ENCODE measurements at places on chromosomes 2 and 18.

DNA sequence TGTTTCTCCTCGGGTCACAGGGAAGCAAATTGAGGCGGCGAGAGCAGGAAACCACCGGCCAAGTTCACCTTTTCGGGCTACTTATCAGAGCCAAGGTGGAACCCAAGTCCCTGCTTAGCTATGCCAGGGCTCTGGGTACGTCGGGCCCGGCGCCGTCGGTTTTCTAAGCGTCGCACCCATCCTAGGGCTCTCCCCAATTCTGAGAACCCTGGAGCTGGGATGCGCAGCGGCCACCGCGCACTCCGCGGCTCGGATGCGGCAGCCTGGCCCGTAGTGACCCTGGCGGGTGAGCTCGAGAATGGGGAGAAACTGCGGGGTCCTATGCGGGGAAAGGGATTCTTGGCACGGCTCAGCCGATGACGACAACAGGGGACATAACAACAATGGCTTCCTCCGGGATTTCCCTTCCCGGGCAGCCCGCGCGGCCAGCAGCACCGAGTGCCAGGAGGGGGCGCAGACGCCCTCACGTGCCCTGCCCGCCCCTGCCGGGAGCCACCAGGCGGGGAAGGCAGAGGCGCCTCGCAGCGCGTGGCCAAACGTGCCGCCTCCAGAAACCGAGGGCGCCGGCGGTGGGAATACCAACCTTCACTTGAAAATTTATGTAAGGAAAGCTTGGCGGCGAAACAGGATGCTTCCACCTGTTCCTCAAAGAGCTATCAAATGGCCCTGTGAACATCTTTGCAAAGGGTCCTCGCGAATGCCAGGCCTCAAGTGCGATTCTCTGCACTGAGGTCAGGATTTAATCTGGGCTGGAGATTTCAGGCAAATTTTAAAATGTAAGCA is 2.1 kb upstream of the SLC30A3 start:
- peak; percentile 29 for DNase-seq

- peak; percentile 26 for DNase-seq
Measured at GRCh38 chr2:100940240-100940639, 61.8 kb upstream of the RPL31 start.

DNA sequence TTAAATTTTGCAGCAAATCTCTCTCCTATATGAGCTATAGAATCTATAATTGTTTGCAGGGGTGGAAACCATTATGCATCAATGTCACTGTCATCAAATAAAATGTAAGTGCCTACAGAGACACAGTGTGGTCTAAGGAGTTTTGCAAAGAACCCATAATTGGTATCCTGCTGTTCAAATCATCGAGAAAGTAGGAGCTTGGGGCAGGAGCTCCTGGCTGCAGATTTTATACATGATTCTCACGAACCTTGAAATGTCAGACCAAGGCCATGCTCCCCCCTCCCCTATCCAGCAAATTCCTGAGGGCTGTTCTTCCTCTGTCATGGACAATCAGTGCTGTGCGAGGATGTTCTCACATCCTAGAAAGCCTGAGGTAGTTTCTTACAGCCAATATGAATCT is 119.5 kb upstream of the CYRIA start:
- no peak for DNase-seq

DNA sequence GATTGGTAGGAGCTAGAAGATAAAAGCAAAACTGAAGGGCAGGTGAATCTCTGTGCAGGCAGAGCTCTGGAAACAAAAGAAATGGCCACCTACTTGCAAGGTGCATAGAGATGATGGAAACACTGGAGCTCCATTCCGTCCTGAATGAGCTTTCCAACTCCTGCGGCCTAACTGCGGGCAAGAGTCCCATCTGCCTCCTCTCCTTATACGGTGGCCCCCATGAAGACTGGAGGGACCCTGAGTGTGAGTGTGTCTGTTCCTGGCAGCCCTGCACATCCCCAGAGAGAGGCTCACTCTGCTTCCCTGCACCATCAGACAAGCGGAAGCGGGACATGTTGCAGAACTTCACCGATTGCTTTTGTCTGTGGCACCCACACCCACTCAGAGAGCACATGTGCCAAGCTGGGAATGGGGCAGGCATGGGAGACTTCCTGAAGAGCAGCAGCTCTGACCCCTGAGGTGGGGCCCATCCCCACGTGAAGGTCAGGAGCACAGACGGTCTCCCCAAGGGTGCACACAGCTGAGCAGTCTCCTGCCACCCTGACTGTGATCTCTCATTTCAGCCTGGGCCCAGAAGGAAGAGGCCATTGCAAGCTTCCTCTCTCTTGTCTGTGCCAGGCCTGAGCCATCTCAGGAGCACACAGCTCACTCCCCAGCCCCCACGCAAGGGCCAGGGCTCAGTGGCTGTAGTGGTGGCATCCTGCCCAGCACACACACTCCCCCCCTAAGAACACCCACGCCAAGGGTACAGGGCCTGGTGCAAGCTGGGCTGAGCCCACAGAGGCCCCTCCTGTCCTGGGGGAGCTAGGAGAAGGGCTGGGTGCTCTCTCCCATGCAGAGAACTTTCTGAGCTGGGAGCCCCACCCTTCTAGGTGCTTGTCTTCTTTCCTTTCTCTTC is 75.3 kb downstream of the STPG4 start:
- DNase-seq = no peak

- no peak for DNase-seq
Measured at GRCh38 chr18:6366776-6367175, 47.9 kb downstream of the L3MBTL4 start.

DNA sequence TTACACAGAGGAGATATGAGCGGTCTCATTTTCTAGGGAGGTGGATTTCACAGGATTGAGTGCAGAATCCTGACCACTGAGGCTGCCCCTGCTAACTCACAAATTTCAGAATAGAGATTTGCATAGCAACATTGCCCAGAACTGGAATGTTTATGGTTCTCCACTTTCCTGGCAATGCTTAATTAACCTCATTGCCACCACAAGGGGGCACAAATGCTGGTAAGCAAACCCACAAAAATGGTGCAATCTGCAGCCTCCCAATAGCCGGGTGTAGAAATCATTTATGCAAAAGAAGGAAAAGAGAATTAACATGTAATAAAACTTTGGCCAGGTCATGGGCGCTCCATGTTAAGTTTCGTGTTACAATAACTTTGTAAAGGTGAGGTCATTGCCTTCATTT is 112.4 kb downstream of the CYRIA start:
- peak; percentile 52 for DNase-seq

DNA sequence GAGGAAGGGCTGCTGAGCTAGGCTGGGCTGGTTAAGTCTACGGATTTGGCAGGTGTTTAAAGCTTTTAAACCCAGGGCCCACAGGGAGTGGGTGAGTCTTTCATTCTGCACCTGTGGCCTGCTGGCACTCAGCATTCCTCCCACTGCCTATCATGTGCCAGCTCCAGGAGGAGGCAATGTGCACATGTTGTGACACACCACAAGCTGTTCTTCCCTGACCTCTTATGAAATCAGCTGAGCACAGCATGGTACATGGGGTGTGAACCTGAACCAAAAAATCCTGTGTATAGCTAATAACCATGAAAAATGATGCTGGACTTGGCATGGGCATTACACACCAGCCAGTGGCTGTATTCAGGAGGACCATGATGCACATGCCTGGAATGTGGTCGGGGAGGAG is 297.9 kb upstream of the MMADHC start:
- DNase-seq = peak; percentile 37

GRCh38 chr2:236190674-236191073 is 22.5 kb upstream of the GBX2 start:
- no peak for DNase-seq

DNA sequence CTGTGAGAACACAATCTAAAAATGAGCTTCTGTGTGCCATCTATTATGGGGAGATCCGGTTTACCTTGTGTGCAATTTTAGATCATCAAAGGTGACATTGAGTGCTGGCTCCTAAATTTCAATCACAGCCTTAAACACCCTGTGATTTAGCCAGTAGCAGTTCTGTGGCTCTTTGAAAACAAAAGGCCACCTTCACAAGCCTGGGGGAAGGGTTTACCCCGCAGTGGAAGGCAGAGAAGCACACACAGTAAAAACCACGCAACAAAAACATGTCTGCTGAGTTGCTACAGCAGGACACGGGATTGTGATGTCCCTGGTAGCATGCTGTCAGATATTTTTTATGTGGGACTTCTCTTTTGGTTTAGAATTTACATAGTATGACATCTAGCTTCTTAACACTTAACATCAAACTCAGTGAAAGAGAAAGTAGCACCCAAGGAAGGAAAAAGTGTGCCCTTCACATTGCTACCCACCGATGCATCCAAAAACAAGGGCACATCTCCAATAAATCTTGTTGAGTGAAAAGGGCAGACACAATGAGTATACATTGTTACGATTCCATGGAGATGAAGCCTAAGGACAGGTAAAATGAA is 56.1 kb upstream of the RNF152 start:
- DNase-seq = no peak

DNA sequence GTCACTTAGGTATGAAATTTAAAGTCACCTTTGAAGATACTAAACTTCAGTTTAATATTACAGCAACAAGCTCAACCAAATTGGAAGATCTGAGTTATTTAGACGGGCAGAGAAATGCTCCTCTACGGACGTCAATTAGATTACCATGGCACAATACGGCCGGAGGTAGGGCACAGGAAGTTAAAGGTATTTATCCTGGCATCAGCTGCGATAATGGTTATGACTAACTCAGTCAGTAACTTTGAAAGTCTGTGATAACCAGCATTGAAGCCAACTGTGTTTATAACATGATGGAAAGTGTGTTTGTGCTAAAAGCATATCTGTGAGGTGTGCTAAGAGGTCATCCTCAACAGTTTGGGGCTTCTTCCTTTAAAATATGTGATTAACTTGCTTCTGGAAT is 117.3 kb downstream of the WDSUB1 start:
- no peak for DNase-seq

DNA sequence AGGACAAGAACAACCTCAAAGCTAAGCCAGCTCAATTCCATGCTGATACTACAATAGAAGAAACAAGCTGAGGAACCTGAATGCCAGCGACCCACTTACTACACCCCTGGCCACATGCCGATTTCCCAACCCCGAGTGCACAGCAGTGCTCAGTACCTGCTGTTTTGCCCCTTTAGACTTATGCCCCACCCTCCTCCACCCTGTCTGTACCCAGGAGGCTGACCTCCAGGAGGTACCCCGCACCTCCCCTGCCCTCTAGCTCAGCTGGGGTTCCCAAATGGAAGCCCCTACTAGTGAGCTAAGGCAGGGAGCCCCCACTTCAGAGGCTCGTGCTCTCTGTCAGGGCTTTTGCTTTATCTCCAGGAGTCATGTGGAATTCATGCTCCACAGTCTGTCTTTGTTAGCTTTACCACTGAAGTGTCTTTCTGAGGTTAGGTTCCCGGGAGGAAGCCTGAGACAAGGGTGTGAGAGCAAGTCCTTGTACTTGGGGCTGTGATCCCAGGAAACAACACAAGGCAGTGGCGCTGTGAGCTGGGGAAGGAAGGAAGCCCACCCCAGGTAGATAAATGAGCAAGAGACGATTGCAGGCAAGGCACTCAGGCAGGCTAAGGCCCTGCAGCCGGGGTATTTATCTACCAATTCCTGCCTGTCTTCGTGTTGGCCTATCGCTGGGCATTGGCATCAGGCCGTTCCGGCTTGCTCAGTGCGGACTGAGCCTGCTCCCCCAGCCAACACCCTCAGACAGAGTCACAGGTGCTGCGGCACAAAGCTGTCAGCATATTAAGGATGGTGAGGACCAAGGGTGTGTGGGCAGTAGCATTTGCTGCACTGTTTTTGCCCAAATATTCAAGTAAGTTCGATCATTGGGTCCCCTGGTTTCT is 220.5 kb downstream of the CYP26B1 start:
- no peak for DNase-seq

- no peak for DNase-seq
Measured at GRCh38 chr2:196941398-196942078, 15.0 kb upstream of the PGAP1 start.

DNA sequence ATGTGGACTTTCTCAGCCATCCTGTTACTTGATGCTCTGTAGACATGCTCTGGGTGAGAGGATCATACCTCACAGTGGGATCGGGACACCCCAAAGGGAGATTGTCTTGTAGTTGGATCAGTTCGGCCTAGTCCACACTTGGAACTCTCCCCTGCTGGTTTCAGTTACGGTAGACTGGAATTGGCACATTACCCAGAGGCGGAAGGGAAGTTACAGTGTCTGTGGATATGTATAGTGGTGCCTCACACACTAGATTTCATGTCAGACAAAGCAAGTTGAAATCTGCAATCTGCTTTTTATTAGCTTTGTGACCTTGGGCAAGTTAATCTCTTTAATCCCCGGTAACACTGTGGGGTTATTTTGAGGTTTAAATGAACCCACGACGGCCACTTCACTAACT is 16.2 kb upstream of the CTAGE1 start:
- peak; percentile 37 for DNase-seq

DNA sequence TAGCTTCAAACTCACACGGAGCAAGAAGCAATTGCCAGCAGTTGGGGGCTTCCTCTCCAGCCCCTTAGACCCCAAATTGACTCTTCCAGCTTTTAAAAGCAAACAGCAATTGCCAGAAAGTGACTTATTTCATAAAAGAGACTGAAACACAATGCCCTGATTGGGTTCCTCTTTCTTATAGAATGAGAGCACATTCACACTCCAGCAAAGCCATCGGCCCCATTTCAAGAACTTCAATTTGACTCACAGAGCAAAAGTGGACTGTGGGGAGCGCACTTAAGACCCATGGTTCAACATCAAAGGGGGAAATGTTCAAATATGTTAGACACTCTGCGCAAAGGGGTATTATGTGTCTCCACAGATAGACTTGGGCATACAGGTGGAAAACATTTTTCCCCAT is 484.7 kb downstream of the BCL11A start:
- no peak for DNase-seq

DNA sequence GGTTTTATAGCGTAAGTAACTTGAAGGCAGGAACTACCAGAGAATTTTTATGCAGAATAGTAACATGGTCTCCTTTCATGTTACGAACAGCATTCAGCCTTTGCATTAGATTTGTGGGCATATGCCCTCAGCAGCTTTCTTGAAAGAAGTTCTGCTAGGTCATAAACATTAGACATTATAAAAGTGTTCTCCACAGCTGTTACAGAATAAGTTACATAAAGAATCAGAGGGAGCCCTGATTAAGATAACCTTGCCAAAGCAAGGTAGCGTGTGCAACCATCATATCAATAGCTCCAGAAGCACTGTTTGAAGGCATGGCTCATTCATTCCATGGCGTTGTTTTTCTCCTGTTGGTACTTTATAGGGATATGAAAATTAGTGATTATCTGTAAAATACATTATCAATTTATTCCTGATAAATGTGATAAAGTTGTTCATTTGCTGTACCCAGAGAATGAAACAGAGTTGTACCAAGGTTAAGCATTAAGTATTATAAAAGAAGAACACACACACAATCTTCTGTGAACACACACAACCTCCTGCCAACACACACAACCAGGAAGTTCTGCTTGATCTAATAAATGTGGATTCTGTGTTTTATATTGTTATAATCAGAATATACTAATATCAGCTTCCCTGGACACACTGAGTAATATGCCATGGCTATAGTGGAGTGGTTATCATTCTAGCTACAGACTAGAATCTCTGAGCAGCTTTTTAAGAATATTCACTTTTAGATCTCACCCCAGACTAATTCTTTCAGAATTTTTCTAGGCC is 286.7 kb upstream of the SLC39A10 start:
- DNase-seq = no peak

GRCh38 chr2:112012556-112012955 is 42.5 kb upstream of the TMEM87B start:
- no peak for DNase-seq

GRCh38 chr2:121085801-121086200 is 199.2 kb downstream of the TFCP2L1 start:
- DNase-seq = no peak

Measured in fibroblast of lung (primary cell).